Small intestine (tissue), 16 donors: ENCODE measurements at places on chromosomes 1 and 21. TPM values are rescaled to one million over a fixed set of nuclear protein-coding genes. Genes with fewer than 3 reads are reported as not detected.

DNA sequence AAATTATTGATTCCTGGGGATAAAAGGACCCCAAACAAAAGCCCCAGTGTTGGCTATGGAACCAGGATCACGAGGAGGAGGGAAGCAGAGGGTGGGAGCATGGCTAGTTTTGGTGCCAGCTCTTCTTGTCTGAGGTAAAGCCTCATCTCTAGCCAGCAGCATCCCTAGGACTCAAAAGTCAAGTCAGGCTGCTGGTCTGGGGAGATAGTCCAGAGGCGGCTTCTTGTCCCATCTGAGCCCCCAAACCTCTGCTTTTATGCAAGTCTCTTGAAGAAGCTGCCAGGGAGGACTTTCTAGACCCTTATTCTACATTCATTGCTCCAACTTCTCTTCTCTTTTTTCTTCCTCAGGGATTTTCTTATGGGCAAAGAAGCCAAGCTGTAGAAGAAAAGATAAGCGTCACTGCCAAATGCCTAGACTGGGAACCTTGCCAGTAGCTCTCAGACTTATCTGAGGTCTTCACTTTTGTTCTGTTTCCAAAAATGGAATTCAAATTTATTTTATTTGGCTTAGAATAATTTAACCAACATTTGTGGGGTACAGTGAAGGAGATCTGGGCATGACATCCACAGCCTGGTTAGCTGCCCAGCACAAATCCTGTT, 6.9 kb upstream of the ANKRD35 start:
- no peaks in the 10 kb centered on the region for H3K36me3 ChIP-seq
- no peak for DNase-seq
- H3K4me3 ChIP-seq = no peak overlapping the region
- peaks cover 21% of the 10 kb centered on the region for H3K4me1 ChIP-seq

DNA sequence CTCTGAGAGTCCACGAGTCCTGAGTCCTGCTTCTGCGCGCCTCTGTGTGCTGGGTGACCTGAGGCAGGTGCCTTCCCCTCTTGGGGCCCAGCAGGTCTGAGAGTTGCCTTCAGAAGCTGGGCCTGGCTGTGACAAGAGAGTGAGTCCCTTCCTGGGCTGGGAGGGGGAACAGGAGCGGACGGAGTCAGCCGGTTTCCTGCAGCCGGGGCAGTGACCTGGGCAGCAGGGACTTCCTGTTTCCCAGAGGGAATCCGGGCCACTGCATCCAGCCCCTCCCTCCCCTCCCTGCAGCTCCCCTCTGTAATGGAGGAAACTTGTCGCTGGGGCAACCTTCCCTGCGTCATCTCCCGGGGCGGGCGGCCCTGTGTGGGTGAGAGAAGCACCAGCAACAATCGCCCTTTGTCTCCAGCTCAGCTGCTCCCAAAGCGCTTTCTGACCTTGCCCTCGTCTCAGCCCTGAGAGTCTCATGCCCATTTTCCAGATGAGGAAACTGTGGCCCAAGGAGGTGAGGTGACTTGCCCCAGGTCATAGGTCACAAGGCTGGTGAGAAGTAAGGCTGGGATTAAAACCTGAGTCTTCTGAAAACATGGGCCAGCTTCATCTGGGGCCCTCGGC, 61.1 kb downstream of the SDC3 start:
- H3K36me3 ChIP-seq = no peaks in the 10 kb centered on the region
- H3K27ac ChIP-seq = peak overlapping the region; percentile 24

DNA sequence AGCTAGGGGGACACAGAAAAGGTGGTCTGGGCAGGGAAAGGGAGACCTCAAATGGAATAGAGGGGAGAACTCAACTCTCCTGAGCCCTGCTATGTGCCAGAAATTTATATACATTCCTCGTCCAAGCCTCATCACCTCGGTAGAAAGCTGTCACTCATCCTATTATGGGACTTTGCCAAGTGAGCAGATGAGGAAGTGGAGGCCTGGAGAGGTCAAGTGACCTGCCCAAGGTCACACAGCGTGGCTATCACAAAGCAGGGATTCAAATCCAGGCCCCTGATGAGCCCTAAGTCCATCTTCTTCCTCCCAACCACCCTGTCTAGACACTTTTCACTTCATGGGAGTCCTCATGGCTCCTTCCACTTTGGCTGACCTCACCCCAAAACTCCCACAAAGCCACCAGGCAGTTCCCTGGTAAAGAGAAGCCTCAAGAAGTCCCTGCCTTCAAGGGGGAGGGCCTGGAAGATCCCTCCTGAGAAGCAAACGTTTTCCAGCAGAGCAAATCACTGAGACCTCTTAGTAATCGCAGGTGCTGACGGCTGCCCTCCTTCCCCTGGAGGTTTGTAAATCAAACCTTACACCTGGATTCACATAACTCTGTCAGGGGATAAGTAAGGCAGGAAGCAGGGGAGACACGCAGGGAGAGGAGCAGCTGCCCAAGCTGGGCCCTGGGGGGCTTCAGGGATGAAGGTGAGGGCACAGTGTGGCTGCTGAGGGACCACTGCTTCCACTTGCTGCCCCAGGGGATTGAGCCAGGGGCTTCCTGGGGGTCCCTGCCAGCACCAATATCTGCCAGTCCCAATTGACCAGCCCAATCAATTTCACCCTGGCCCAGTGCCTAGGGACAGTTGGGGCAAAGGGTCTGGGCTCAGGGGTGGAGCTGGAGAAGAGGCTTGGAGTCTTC, 351.2 kb downstream of the MATN1 start:
- no peak overlapping the region for H3K4me3 ChIP-seq
- H3K27me3 ChIP-seq = peaks cover 4% of the 10 kb centered on the region
- no peak overlapping the region for H3K27ac ChIP-seq
- no peak for DNase-seq
- no peaks in the 10 kb centered on the region for H3K4me1 ChIP-seq

DNA sequence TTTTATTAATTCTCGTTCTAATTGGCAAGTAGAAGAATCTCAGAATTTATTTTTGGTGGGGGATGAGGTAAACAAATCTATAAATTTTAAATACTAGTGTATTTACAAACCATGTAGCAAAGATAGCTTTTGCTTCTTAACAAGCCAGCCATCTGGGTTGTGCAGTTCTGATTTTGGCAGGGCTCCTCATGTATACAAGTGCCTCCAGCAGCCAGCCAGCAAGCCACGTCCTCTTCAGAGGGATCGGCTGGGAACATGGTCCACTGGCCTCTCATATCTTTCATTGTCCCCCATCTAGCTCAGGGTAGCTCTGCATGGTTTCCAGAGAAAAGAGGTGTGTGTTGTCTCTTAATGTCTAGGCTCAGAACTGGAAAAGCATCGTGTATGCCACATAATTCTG, 659.1 kb downstream of the MRPL39 start:
- no peaks in the 10 kb centered on the region for H3K4me1 ChIP-seq
- H3K36me3 ChIP-seq = no peaks in the 10 kb centered on the region
- DNase-seq = no peak
- no peak overlapping the region for H3K4me3 ChIP-seq
- H3K27me3 ChIP-seq = no peaks in the 10 kb centered on the region

- H3K27me3 ChIP-seq = no peaks in the 10 kb centered on the region
- no peak overlapping the region for H3K27ac ChIP-seq
- no peaks in the 10 kb centered on the region for H3K36me3 ChIP-seq
- H3K4me3 ChIP-seq = no peak overlapping the region
- H3K4me1 ChIP-seq = no peaks in the 10 kb centered on the region
Measured at GRCh38 chr1:101219924-101220870, 16.6 kb upstream of the S1PR1 start.

GRCh38 chr1:30810416-30811080, 53.0 kb upstream of the LAPTM5 start:
- no peak overlapping the region for H3K4me3 ChIP-seq
- no peaks in the 10 kb centered on the region for H3K4me1 ChIP-seq
- DNase-seq = no peak
- H3K27me3 ChIP-seq = no peaks in the 10 kb centered on the region
- H3K27ac ChIP-seq = no peak overlapping the region

- H3K4me3 ChIP-seq = no peak within 1 kb of the TSS
- H3K27me3 ChIP-seq = peaks cover 2% of the 10 kb centered on the region
- DNase-seq = peak; percentile 80
Measured at GRCh38 chr1:206864939-206865671, at the start of gene IL20. Gene IL20, plus strand, starts transcription at chr1:206865623. Its CDS starts 230 bp downstream, at chr1:206865853.

DNA sequence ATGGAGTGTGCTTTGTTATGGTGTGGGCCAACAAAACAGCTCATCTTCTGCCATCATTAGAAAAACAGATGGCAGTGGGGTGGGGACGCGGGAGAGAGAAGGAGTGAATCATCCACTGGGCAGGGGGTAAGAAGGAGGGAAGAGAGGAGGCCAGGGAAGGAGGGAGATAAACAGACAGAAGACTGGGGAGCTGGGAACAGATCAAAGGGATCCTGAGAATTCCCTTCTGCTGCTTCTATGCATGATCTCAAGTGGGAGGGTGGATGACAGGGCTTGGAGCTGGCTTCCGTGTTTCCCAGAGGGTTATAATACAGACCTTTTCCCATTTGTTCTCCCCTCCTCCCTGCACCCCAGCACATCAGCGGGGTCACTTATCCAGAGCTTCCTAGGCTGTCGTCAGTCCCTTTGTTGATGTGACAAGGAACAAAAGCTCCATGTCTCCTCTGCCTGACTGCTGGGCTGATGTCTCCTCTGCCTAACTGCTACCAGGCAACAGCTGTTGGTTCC, 338.6 kb downstream of the PAPPA2 start:
- DNase-seq = peak; percentile 1
- no peaks in the 10 kb centered on the region for H3K4me1 ChIP-seq
- H3K27ac ChIP-seq = no peak overlapping the region
- H3K36me3 ChIP-seq = no peaks in the 10 kb centered on the region

- H3K27ac ChIP-seq = no peak overlapping the region
- DNase-seq = no peak
Measured at GRCh38 chr1:219699870-219700269, 87.0 kb upstream of the ZC3H11B start.

DNA sequence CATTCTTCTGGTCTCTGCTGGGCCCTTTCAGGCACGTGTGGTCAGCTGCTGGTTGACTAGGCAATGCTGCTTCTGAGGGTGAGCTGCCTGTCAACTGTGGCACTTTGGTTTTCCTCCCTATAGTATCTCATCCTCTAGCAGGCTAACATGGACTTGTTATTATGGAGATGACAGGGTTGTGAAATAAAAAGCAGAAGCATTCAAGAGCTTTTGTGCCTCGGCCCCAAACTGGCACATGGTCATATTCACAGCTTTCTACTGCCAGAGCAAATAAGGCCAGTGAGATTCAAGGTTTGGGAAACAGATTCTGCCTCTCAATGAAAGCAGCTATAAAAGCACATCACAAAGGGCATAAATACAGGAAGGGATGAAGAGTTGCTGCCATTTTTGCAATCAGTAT, 1.6 kb upstream of the ZNF124 start:
- DNase-seq = no peak
- H3K27me3 ChIP-seq = no peaks in the 10 kb centered on the region
- H3K36me3 ChIP-seq = no peaks in the 10 kb centered on the region
- H3K4me3 ChIP-seq = no peak overlapping the region

- no peaks in the 10 kb centered on the region for H3K4me1 ChIP-seq
- no peaks in the 10 kb centered on the region for H3K27me3 ChIP-seq
- no peak overlapping the region for H3K4me3 ChIP-seq
Measured at GRCh38 chr1:38115682-38116202, 69.1 kb upstream of the POU3F1 start.

- H3K36me3 ChIP-seq = no peaks in the 10 kb centered on the region
- H3K4me1 ChIP-seq = no peaks in the 10 kb centered on the region
- peak overlapping the region; percentile 27 for H3K4me3 ChIP-seq
Measured at GRCh38 chr21:34615487-34615814, 538 bp upstream of the RCAN1 start.

DNA sequence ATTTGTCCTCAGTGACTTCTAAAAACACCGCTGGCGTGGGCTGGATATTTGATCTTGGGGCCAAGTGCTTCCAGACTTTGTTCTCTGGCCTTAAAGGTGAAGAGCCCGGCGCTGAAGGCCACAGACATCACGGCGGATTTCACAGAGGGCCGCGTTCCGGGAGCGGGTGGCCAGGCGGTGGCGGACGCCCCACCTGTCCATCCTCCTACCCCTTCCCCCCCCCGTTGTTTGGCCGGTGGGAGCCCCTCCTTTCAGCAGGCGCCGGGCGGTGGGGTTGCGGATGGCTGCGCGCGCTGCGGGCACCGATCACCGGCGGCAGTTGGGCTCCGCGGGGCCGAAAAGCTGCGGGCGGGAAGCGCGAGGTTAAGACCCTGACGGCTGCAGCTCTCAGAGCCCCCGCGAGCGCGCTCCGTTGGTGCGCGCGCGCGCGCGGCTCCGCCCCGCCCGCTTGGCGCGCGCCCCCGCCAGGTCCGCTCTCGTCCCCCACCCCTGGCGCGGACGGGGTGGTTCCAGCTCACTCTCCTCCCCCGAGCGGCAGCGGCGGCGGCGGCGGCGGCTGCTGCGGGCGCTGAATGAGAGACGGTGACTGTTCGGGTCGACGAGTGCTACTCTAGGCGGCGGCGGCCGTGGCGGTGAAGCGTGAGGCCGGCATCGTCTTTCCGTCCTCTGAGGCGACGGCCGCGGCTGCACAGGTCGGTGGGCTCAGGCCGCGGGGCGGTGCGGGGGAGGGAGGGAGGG, at the start of gene RALGPS2:
Gene RALGPS2, plus strand, starts transcription at position 517 of the 738 bp plus-strand sequence. CDS start 51,521 bp downstream, outside the sequence.
- DNase-seq = peak; percentile 79
- no peaks in the 10 kb centered on the region for H3K27me3 ChIP-seq
- no peaks in the 10 kb centered on the region for H3K4me1 ChIP-seq
- H3K27ac ChIP-seq = peak within 1 kb of the TSS; percentile 92

DNA sequence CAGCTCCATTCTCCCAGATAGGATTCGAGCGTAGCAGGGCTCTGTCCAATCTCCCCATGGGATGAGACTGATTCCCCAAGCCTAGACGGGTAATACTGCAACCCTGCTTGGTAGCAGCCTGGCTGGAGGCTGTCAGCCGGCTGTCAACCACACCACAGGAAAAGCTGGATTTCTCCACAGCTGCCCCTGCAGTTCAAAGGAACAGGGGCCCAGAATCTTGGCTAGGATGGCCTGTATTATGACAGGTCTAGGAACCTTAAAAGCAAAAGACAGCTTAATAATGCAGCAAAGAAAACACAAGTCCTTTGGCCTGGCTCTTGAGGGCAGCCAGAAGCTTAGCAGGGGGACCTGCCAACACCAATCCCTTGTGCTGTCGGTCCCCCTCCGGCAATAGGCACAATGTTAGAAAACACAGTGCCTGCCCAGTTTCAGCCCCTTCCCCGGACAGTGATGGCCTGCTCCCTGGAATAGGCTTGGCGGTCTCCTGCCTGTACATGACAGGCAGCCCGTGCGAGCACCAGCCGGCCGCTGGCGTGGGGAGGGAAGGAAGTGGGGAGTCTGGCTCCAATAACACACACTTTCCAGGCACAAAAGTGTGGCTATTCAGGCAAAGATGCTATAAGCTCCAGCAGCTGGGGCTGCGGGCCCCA, 90.5 kb downstream of the TRABD2B start:
- H3K27ac ChIP-seq = no peak overlapping the region
- DNase-seq = no peak
- no peaks in the 10 kb centered on the region for H3K27me3 ChIP-seq
- no peaks in the 10 kb centered on the region for H3K4me1 ChIP-seq
- no peaks in the 10 kb centered on the region for H3K36me3 ChIP-seq

ANKRD34A gene
- 0.31 TPM for polyA plus RNA-seq

TSACC gene
- polyA plus RNA-seq = 0.73 TPM

DPT gene
- polyA plus RNA-seq = 2.7 TPM

RNF186 gene
- 41.8 TPM for polyA plus RNA-seq

CTTNBP2NL gene
- polyA plus RNA-seq = 4.2 TPM

CYP4B1 gene
- 2.0 TPM for polyA plus RNA-seq

LCE2B gene
- polyA plus RNA-seq = not detected

GPR3 gene
- polyA plus RNA-seq = 0.15 TPM

PIGR gene
- 616 TPM for polyA plus RNA-seq

HPCAL4 gene
- polyA plus RNA-seq = 0.22 TPM

HCRTR1 gene
- polyA plus RNA-seq = not detected
